Hindlimb muscle (tissue), 1 donor: ENCODE measurements at places on chromosomes 1 and 21. TPM values are rescaled to one million over a fixed set of nuclear protein-coding genes. Genes with fewer than 3 reads are reported as not detected.

- no peak for DNase-seq
These were observed 7.1 kb downstream of the CHRNB2 start for GRCh38 chr1:154574716-154575115.

- no peak for DNase-seq
These were observed 30.3 kb upstream of the RLF start for GRCh38 chr1:40130892-40131291.

GRCh38 chr1:105533996-105534395 lies 1522.5 kb upstream of the PRMT6 start:
- DNase-seq = no peak

DNA sequence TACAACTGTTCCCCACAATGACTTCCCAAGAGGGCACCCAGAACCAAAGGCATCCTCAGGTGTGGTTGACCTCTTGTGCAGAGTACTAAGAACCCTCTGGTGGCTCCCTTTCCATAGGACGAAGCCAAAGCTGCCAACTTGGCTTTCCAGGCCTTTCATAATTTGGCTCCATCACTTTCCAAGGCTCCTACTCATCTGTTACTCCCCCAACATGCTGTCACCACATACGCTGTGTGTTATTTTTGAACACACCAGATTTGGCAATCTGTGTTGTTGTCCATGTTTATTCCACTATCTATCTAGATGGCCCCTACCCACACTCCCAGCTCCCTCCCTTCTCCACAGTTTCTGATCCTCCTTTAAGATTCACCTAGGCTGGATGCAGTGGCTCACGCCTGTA lies 10.2 kb upstream of the NKAIN1 start:
- no peak for DNase-seq

DNA sequence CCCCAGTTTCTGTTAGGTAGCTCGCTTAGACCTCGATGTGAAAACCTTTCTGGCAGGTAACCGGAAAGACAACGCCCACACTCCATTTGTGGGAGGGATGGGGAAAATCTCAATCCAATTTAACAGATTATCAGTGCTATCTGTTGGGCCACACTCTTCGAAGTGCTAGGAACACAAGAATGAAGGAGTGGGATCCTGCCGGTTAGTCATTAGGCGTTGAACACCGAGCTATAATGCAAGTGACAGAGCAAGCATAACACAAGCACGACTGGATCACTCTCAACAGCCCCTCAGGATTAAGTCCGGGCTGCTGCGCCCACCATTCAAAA lies 531 bp downstream of the SNIP1 start:
- no peak for DNase-seq

DNA sequence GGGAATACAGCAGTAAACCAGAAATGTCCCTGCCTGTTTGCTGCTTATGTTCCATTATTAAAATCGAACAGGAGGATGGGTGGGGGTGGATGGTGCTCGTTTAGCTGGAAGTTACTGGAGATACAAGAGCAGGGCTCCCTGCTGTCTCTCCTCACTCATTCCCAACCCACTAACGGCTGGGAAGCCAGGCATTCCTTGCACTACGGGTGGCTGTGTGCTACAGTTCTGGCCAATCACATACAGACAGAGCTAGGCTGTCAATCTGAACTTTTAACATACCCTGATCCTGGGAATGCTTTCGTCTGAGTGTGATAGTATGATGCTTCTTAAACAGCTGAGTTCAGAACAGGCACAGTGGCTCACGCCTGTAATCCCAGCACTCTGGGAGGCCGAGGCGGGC lies 7.0 kb downstream of the SIPA1L2 start:
- no peak for DNase-seq

- DNase-seq = no peak
These were observed 24.1 kb upstream of the THRAP3 start for GRCh38 chr1:36199934-36200741.

DNA sequence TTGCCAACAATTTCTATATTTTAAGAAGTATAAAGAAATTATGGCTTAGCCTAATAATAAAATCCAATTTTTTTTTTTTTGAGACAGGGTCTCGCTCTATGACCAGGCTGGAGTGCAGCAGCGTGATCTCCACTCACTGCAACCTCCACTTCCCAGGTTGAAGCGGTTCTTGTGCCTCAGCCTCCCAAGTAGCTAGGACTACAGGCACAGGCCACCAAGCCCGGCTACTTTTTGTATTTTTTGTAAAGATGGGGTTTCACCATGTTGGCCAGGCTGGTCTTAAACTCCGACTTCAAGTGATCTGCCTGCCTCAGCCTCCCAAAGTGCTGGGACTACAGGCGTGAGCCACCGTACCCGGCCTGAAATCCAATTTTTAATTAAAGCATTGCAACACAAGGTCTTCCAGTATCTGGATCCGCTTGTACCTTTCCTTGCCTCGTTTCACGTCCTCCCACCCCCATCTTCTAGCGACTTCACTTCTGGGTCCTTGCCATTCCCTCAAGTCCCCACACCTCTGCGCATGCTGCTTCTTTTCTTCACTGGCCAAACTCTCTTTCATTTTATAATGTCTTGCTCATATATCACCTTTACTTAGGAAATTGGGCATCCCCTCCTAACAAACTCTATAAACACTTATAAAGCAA lies 2.3 kb downstream of the FUBP1 start:
- no peak for DNase-seq

DNA sequence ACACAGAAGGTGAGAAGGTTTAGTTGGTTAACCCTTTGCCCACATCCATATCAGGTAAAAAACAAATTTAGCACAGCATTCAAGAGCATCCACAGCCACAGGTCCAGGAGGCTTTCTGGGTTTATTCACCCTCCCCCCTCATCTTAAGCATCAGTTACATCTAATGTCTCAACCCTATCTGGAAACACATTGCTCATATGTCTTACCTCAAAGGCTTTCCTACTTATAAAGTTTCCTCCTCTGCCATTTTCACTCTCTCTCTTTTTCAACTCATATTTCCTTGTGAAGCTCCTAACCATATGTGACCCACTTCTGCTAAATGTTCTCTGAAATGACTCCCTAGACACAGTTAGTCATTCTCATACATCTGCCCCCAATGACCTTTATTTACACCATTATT lies 47.9 kb upstream of the RUNX1 start:
- no peak for DNase-seq

GRCh38 chr1:156838972-156839371 lies 19.9 kb downstream of the INSRR start:
- no peak for DNase-seq

- DNase-seq = no peak
These were observed 28.7 kb downstream of the IFI44 start for GRCh38 chr1:78678324-78678723.

GRCh38 chr1:40849801-40850592 lies 12.2 kb downstream of the CITED4 start:
- DNase-seq = peak; percentile 70

DNA sequence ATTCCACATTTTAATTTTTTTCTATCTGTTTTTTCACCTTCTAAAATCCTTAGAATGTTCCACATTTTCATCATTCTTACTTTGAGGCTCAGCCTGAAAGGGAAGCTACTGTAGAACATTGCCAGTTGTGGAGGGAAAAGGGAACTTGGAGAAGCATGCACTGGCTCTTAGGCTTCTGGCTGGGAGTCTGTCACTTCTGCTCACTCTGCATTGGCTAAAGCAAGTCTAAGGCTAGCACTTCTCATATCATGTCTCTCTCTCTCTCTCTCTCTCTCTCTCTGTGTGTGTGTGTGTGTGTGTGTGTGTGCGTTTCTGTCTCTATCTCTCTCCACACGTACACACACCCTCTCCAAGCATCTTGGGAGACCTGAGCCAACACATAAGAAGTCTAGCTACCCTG lies 49.6 kb upstream of the ADAR start:
- no peak for DNase-seq

GRIK1 gene
- polyA plus RNA-seq = 0.49 TPM

TEDDM1 gene
- polyA plus RNA-seq = not detected

OR2T2 gene
- polyA plus RNA-seq = not detected

DYRK3 gene
- 3.9 TPM for polyA plus RNA-seq

FAM177B gene
- polyA plus RNA-seq = 0.41 TPM

GJB3 gene
- 0.25 TPM for polyA plus RNA-seq
